ENCODE measurements at places on chromosomes 1 and 21.

DNA sequence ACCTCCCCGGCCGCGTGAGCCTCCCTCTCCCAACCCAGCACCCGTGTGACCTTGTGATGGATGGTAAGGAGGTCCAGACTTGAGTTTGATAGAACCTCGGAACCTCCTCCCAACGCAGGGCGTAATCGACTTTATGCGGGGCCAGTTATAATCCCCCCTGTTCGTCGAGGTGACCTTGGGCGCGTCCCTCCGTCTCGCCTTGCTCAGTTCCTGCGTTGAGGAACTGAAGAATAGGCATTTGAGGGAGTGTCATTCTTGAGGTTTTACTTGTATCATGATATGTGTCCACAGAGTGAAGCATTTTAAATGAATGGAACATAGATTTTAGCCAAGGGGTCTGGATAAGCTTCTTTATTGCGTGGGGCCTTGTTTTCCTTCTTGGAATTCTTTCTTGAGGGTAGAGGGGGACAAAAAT is 433 bp downstream of the TIMM17A start:
- DNase-seq: no peak

DNA sequence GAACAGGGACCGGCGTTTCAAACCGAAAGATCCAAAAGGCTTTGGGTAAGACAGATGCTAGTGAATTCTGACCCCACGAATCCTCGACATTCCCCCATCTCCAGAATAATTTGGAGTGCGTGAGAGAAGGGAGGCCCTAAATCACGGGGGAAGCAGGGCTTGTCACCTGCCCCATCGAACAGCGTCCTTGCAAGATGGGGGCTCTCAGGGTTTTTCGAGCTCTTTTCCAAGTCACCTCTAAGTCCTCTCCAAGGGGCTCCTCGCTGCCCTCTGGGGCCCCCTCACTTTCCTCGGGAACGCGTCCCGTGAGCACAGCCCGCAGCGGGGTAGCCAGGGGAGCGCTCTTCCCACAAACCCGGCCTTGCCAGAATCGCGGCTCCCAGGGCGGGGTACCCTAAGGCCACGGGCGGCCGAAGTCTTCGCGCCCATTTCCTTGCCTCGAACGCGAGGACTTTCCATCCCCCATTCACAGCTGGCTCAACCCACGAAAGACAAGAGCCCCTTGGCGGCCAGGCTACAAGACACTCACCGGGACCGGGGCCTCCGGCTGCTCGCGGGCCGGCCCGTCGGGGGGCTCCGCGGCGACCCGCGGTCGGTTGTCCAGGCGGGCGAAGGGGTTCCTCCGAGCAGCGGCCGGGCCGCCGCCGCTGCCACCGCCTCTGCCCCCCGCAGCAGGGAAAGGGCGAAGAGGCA is 546 bp downstream of the DONSON start:
- DNase-seq: no peak

- no peak for DNase-seq
These were observed 24.4 kb downstream of the SLC66A1 start for GRCh38 chr1:19336543-19336942.

GRCh38 chr1:163737261-163737660 is 415.5 kb downstream of the NUF2 start:
- DNase-seq: no peak

GRCh38 chr1:44074415-44074814 is 43.2 kb upstream of the SLC6A9 start:
- DNase-seq: no peak

GRCh38 chr21:34836103-34836932 is 167.5 kb downstream of the CLIC6 start:
- peak; percentile 70 for DNase-seq

- no peak for DNase-seq
These were observed at the start of gene PAX7 for GRCh38 chr1:18630511-18631495. Gene PAX7 (plus strand): TSS chr1:18630846. CDS start chr1:18631604, 758 bp downstream.

GRCh38 chr21:37462087-37462861 is 95.7 kb downstream of the DYRK1A start:
- DNase-seq: no peak

- DNase-seq: no peak
These were observed 108.2 kb upstream of the TMPRSS2 start for GRCh38 chr21:41616031-41616591.

DNA sequence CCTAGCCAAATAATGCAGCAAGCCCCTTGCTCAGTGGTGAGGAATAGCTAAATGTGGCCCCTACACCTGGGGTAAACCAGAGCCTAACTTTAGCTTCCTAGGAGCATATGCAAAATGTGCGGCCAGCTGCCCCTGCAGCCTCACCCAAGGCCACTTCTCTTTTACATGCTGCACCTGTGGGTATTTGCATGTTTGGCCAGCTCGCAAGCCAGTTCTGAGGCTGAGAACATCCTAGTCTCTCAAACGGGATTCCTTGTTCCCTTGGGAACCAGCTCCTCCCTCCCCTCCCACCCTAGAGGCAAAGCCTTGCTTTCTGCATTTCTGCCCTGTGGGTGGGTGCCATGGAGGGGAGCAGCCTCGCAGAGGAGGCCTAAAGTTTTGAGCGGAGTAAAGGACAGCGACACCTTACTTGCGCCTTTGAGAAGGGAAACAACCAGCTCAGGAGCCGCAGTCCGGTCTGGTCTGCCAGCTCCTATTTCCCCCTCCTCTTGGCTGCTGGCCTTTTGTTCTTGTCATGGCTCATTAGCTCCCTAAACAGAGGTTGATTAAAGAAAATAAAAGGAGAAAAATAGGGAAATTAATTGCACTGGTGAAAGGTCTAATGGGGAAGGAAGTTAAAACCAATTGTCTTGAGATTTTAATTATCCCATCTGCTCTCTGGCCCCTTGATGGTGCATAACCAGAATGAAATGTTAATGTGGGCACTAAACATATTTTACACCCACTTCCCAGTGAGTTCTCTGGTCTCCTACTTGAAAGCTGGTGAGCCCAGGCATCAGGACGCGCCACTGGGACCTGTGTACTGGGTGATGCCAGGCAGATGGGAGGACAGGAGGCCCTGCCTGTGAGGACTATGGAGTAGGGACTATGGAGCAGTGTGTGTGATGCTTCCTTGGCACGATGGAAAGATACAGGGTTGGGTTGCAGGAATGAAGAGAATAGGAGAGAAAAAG is 68.7 kb downstream of the TEX35 start:
- DNase-seq: no peak

GRCh38 chr21:44083631-44084291 is 23.4 kb upstream of the PWP2 start:
- no peak for DNase-seq

GRCh38 chr1:43348809-43349593 is 9.8 kb upstream of the CDC20 start:
- DNase-seq: no peak

GRCh38 chr1:233304489-233305102 is 9.1 kb upstream of the PCNX2 start:
- DNase-seq: no peak

- DNase-seq: no peak
These were observed 7.2 kb downstream of the PRDM2 start for GRCh38 chr1:13707164-13707563.

DNA sequence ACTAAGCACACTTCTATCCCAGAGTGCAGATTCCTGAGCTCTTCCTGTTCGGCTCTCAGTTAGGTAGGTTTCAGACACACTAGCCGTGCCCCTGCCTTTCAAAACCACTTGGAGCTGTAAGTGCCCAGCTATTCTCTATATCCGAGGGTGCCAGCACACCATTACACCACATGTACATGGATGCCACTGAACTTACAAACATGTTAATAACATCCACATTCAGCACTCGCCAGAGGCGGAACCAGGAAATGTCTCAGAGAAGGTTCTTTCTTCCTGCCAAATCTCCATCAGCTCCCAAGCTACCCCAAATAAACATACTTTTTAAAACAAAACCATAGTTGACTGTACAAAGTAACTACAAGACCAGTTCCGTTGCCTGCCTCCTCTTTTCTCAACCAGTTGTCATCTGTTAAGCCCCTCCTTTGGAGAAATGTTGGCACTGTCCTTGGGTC is 78.4 kb upstream of the CTTNBP2NL start:
- no peak for DNase-seq

DNA sequence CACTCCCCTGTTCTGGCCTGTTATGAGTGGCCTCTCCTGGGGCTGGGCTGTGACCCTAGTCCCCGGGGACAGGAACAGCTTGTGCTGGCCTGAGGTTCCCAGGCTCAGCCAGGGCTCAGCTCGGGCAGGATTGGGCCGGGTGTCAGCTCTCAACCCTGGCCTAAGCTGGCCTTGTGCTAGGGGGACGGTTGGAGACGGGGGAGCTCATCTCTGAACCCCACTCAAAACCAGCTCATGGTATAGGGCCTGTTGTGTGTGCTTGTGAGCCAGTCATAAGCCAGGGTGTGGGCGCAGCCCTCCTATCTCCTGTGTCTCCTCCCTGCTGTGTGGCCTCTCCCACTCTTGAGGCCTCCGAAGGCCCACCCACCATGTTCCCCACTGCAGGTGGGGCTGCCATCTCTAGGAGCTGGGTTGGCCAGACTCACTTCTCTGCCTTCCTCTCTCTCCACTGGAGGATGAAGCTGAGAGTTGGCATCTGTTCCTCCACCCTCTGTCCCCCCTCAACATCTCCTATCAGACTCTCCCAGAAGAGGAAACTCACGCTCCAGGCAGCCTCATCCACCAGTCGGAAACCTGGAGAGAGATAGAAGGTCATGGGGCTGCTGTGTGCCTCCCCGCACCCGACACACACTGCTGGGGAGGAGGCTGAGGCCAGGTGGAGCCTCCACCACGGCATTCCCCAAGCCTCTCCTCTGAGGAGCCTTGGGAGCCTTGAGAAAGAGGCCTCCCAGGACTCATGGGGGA is 1.4 kb downstream of the PEAR1 start:
- DNase-seq: no peak

DNA sequence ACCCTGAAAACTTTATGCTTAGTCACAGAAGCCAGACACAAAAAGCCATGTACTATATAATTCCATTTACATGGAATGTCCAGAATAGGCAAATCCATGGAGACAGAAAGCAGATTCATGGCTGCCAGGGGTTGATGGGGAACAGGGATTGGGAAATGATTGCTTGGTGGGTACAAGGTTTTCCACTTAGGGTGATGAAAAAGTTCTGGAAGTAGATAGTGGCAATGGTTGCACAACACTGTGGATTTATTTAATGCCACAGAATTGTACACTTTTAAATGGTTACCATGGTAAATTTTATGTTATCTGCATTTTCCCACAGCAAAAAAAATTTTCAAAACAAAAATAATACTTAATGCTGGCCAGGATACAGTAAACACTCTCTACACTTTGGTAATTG is 40.6 kb downstream of the ENAH start:
- DNase-seq: no peak

GRCh38 chr21:14716761-14717396 is 170.8 kb upstream of the SAMSN1 start:
- no peak for DNase-seq

DNA sequence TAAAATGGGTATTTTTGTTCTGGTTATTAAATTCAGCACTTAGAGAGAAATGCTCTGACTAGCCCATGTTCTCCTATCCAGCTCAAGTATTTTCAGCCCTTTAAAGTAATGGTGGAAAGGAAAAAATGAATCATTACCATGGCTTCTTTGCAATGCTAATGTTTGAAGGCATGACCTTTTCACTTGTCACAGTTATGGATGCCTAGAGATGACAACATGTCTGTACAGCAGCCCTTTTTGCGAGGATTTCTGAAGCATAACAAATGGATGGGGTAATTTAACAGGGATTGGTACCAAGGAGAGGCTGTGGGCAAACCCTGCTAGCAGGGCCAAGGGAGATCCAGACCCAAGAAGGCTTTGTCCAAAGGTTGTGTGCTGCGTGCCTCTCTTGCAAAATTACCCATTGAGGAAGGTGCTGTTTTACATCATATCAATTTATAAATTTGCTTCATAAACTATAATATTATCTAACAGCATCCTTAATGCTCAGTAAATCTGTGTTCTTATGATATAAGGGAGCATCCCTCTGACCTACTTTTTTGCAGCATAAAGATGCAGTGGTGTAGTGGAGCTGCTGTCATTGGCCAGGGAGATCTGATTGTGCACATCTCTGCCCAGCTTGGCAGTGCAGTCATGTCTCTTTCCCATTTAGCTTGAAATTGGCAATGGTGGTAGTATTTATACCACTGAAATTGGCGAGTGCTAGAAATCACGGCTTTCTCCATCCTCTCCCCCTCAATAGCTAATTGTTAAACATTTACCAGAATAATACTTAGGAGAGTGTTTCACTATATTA is 327.1 kb downstream of the PCP4 start:
- DNase-seq: no peak

DNA sequence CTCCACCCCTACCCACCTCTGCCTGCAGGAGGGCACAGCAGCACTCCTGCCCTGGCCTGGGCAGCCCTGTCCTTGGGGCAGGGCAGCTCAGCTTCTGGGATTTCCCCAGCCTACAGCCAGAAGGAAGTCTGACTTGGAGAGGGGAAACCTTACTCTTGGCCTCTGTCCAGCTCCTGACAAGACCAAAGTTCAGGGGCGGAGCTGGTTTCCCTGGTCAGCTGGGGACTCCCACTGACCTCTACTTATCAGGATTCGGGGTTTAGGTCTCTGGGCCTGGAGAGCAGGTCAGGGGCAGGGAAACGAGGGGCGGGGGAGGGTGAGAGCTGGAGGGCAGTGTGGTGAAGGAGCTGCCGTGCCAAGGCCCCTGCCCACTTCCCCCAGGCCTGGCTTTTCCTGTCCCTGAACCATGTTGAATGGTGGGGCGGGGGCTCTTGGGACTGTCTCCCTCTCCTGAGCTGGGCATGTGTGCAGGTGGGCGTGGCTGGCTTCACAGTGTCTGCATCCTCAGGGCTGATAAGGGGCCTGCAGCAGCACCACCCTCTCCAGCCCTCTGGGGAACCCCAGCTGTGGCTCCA is 16.8 kb upstream of the ETV3 start:
- no peak for DNase-seq

DNA sequence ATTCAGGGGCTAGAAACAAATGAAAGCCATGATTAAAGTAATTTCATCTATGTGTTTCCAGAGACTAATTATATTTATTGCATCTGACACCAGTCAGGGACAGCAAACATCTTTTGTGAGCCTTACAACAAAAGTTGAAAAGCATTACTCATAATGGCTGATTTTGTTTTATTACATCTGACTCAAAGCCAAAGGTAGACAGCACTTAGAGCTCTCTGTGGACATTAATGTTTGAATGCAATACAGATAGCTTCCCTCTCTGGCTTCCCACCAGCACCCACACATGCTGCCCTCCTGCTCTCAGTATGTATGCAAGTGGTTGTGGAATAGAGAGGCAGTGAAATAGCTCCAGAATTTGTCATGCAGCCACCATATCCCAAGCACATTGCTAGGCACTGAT is 198.7 kb downstream of the SETD4 start:
- no peak for DNase-seq

- DNase-seq: peak; percentile 14
These were observed 340.4 kb downstream of the USP25 start for GRCh38 chr21:16070207-16070651.

DNA sequence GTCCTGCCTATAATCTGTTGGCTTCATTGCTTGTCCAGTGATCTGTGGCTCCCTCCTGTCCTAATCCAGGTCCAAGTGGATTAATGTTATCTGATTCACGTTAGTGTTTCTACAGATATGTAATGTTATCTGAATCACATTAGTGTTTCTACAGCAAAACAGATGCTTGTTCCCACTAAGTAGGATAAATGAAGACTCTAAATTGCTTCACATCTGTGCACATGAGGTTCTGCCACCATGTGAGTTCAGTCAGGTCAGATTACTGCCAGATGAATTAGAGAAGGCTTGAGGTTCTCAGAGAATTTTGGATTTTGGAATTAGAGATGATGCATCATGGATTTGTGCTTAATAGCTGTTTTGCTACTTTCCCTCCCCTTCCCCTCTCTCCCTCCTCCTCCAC is 13.2 kb downstream of the DISC1 start:
- DNase-seq: no peak

Data from GOT3 (cell line).